ENCODE measurements at places on chromosomes 4 and X. TPM values are rescaled to one million over a fixed set of nuclear protein-coding genes. Genes with fewer than 3 reads are reported as not detected.

SORCS2 gene
- 8.8 TPM for polyA plus RNA-seq

LNX1 gene
- polyA plus RNA-seq = 4.2 TPM

GRCh38 chr4:6746721-6747293 lies 30.8 kb downstream of the BLOC1S4 start:
- no peak for DNase-seq

DNA sequence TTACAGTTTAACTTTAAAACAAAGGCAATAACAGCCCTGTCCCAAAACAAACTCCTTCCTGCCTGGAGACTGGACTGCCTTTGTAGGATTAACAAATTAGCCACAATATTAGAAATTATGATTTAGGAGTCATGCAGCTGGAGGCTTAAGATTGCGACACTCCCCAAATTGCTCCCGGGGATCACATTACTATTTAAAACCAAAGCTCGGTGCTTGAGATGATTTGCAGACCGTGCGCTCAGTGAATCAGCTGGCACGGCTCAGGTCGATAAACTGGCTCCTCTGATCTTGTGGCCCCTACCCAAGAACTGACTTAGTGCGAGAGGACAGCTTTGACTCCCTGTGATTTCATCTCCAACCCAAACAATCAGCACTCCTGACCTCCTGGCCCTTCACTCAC lies 829.3 kb downstream of the NLGN4X start:
- DNase-seq = no peak

ART3 gene
- 38.3 TPM for polyA plus RNA-seq

GRCh38 chr4:148255344-148255720 lies 186.9 kb downstream of the NR3C2 start:
- DNase-seq = peak; percentile 19

DNA sequence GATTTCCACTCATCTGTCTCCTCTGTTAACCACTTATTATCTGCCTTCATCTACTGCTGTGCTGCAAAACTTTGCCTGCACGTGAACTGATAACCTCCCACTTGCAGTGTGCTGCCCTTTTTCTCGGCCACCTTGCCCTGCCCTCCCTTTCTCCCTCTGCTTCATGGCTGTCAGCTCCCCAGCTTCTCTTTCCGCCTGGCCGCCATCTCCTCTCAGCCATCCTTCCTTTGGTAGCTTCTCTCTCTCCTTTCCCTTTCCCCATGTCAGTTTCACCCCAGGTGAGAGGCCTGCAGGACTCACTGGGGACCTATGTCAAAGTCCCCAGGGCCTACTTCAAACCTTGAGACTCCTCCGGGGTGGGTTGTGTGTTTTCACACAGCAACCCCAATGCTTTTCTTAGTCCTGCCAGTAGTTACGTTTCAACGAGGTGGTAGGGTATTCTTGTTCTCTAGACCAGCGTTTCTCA lies 6.6 kb downstream of the MSL3 start:
- DNase-seq = no peak

DNA sequence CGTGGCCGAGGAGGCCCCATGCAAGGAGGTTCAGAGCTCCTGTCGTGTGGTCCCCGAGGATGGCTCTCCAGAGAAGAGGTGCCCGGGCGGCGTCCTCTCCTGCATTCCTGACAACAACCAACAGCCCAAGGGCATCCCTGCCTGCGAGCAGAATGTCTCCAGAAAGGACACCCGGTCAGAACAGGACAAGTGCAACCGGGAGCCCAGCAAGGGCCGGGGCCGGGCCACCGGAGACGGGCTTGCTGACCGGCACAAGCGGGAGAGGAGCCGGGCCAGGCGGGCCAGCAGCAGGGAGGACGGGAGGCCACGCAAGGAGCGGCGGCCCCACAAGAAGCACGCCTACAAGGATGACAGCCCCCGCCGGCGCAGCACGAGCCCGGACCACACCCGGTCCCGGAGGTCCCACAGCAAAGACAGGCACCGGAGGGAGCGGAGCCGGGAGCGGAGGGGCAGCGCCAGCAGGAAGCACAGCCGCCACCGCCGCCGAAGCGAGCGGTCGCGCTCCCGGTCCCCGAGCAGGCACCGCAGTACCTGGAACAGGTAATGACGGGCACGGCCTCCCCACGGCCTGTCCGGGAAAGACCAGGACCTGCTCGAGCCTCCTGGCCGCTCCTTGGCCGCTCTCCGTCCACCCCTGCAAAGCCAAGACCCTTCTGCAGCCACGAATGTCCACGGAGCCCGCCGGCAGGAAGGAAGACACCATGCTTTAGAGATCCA lies 9.8 kb downstream of the AKAP17A start:
- no peak for DNase-seq

- no peak for DNase-seq
These were observed 149.2 kb upstream of the RAI2 start for GRCh38 chrX:18010253-18010652.

XAGE1A gene
- polyA plus RNA-seq = not detected

INTS6L gene
- polyA plus RNA-seq = 11.1 TPM

SNCA gene
- 26.5 TPM for polyA plus RNA-seq

FRG2 gene
- not detected for polyA plus RNA-seq

GRCh38 chr4:5137226-5137625 lies 85.9 kb downstream of the STK32B start:
- no peak for DNase-seq

- DNase-seq = no peak
These were observed 124.2 kb downstream of the NFKB1 start for GRCh38 chr4:102625232-102625930.

GABRG1 gene
- polyA plus RNA-seq = not detected

GRCh38 chrX:136031626-136032025 lies 46.4 kb downstream of the SLC9A6 start:
- no peak for DNase-seq

- no peak for DNase-seq
These were observed 3.3 kb upstream of the PDGFRA start for GRCh38 chr4:54225598-54226403.

DNA sequence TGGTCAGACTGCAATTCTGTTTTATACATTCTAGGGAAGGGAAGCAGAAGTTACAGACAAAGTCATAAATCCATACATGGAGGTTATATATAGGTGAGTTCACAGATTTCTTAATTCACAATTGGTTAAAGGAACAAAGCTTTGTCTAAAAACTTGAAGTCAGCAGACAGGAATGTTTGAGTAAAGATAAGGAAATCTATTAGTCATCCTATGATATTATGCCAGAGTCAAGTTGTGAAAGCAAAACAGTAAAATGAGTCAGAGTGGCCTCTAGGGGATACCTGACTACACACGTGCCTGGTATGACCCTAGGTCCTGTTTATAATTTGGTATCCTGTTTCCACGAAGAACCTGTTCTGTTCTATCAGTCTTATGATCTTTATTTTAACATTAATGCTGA lies 31.5 kb downstream of the ACTRT1 start:
- no peak for DNase-seq

MAGEC3 gene
- polyA plus RNA-seq = 0.53 TPM

DNA sequence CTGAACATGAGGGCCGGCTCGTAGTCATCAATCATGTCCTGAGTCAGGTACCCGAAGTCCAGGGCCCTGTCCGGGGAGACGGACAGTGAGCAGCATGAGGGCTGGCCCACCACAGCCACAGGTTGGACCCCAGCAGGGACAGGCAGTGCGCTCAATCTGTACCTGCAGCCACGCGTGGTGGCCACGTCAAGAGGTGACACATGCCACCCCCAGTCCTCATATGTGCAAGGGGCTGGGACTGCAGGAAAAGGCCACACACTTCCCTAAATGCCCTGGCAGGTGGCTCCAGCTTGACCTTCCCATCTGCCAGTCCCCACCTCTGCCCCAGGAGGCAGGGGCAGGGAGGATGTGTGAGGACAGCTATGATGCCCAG lies 73.8 kb upstream of the MXD4 start:
- DNase-seq = no peak

GRCh38 chr4:38467296-38467695 lies 196.7 kb upstream of the KLF3 start:
- DNase-seq = no peak

MYOZ2 gene
- 322 TPM for polyA plus RNA-seq

DNA sequence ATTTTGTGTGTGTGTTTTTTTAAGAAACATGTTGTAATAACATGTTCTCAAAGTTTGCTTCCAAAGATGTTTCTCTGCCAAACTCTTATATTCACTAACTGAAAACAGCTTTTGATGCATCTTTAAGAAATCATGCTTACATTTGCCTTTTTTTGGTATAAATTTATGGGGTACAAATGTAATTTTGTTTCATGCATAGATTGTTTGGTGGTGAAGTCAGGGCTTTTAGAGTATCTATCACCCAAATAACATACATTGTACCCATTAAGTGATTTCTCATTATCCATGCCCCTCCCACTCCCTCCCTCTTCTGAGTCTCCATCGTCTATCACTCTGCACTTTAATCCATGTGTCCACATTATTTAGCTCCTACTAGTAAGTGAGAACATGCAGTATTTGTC lies 30.8 kb downstream of the SPINK2 start:
- peak; percentile 60 for DNase-seq

- no peak for DNase-seq
These were observed 138.7 kb downstream of the PDGFC start for GRCh38 chr4:156832886-156833285.

DNA sequence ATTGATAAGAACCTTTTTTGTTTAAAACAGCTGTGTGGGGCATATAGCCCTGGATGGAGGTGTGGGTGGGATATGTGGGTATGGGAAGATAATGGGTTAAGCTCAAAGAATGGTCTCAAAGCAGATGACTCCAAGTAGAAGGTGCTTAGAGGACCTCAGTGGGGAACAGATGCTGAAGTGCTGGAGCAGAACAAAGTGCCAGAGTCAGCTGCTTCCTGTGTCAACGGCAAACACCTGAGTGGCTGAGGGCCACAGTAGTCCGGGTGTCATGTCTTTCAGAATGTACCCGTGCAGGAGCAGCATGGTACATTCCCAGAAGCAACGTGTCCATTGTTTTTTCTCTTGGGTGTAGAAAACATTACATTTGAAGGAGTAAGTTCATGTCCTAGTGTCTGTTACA lies 210.6 kb downstream of the CCNG2 start:
- DNase-seq = no peak

CHRDL1 gene
- polyA plus RNA-seq = 9.2 TPM

GRCh38 chrX:103329991-103330390 lies at the start of gene TCEAL7:
Gene TCEAL7, plus strand, starts transcription at chrX:103330239. Its CDS starts 1,165 bp downstream, at chrX:103331404.
- peak; percentile 62 for DNase-seq
